ENCODE measurements at places on chromosomes 5 and 9.

GRCh38 chr5:142390334-142390733 lies 65.5 kb upstream of the SPRY4 start:
- DNase-seq, result no peak

DNA sequence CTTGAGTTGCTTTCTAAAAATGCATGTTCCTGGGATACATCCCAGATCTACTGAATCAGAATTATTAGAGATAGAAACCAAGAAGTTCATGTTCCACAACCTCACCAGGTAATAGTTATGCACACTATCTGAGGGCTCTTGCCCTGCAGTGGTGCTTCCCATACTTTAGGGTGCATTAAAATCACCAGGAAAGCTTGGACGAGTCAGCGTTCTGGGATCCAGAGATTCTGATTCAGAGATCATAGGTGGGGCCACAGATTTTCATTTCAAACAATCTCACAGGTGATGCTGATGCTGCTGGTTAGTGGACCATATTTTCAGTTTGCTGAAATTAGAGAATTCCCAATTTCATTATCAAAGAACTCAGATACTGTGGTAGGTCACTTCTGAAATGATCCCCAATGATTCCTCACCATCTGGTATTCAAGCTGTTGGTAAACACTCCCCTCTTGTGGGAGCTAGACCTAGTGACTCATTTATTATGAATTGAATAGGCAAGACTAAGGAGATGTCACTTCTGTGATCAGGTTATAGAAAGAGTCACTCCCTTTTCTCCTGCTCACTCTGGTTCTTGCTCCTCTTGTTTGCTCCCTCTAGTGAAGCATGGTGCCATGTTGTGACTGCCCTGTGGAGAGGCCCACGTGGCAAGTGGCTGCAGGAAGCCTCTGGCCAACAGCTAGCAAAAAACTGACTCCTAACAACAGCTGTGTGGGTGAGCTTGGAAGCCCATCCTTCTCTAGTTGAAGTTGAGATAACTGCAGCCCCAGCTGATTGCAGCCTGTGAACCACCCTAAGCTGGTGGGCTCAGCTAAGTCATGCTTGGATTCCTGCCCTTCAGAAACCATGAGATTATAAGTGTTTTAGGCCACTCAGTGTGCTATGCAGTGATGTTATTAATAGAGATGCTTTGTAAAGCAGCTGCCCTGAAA lies 59.8 kb downstream of the SH3TC2 start:
- DNase-seq, result no peak

DNA sequence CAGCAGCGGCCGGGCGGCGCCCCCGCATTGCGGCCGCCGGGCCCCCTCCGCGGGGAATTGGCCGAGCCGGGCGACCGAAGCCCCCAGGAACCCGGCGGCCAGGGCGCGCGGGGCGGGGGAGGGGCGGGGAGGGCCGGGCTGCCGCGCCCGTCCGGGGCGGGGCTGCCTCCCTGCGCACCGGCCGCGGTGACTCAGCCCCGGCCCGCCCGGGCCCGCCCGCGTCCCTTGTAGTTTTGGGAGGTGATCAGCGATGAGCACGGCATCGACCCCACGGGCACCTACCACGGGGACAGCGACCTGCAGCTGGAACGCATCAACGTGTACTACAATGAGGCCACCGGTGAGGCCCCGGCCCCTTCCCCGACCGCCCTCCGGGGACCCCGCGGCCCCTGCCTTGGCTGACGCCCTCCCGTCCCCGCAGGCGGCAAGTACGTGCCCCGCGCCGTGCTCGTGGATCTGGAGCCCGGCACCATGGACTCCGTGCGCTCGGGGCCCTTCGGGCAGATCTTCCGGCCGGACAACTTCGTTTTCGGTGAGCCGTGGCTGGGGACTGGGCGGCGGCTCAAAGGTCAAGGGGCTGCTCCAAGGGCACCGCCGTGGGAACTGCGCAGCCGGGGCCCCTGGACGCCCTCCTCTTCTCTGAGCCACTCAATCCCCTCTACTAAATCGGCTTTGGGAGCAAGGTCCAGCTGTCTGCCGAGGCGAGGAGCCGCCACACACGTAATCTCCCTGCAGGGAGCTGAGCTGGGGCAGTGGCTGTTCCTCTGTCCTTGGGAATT lies 592 bp downstream of the TUBB4B start:
- DNase-seq, result no peak

- no peak for DNase-seq
Observed at GRCh38 chr9:125095821-125096443, 47.4 kb downstream of the SCAI start.

DNA sequence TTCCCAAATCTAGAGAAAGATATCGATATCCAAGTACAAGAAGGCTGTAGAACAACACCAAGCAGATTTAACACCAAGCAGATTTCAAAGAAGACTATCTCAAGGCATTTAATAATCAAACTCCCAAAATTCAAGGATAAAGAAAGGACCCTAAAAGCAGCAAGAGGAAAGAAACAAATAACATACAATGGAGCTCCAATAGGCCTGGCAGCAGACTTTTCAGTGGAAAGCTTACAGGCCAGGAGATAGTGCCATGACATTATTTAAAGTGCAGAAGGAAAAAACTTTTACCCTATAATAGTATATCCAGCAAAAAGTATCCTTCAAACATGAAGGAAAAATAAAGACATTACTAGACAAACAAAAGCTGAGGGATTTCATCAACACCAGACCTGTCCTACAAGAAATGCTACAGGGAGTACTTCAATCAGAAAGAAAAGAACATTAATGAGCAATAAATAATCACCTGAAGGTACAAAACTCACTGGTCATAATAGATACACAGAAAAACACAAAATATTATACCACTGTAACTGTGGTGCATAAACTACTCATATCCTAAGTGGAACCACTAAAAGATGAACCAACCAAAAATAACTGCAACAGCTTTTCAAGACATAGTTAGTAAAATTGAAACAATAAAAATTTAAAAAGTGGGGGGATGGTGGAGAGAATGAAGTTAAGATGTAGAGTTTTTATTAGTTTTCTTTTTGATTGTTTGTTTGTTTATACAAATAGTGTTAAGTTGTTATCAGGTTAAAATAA lies 267.2 kb downstream of the AUH start:
- no peak for DNase-seq

GRCh38 chr9:94921656-94922055 lies 195.2 kb downstream of the AOPEP start:
- no peak for DNase-seq

DNA sequence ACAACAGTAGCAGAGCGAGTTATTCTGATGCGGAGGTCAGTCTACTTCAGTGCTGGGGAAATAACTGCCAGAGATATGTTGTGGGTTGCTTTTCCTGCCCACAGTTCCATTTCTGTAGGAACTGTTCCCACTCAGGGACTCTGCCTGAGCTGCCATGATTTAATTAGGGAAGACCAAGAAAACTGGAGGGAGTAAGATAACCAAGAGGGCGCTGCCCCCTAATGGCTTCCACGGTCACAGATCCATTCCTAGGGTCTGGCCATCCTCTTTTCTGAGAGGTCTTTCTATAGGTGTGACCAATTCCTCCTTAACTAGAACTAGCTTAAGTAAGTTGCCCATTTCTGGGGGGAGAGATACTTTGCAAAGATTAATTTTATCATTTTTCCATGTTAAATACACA lies 125.9 kb downstream of the APBA1 start:
- DNase-seq, result peak; percentile 45

GRCh38 chr5:146344155-146345118 lies 5.8 kb downstream of the POU4F3 start:
- no peak for DNase-seq

- DNase-seq, result no peak
Observed at GRCh38 chr5:31412324-31412723, 119.6 kb downstream of the DROSHA start.

DNA sequence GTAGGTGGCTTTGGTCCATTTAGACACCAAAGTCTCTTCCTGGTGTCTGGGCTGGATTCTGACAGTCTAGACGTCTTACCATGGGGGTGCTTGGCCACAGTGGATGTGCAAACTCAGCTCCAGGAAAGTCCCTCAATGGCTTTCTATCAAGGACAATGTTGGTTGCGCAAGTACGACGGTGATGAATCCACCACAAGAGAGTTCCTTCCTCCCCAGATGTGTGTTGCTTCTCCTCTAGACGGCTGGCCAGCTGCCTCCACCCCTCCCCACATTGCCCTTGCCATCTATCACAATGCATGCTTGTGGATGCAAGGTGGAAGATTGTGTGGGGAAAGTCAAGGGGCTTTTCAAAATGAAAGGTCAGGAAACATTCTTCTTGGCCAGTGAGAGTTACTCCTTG lies 89.7 kb upstream of the IRX2 start:
- DNase-seq, result no peak

Data from NCI-H1105 (cell line).